Fibroblast of lung (primary cell): ENCODE measurements at places on chromosomes 12 and 14.

DNA sequence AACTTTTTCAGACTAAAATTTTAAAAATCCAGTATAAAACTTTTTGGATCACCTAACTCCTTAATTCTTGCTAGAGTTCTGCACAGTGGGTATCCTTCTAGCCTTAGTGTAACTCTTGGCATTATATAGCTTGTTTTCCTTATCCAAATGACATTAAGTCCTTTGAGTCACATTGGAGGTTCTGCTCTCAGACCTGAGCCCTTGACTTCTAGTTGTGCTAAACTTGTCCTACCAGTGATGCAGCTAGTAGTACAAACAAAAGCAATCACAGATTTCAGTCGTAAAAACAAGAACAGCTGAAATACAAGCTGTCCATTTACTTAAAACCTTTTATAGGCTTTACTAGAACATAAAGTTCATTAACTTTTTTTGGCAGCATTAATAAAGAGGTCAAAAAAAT is 10.5 kb downstream of the ZBTB1 start:
- no peak for DNase-seq

DNA sequence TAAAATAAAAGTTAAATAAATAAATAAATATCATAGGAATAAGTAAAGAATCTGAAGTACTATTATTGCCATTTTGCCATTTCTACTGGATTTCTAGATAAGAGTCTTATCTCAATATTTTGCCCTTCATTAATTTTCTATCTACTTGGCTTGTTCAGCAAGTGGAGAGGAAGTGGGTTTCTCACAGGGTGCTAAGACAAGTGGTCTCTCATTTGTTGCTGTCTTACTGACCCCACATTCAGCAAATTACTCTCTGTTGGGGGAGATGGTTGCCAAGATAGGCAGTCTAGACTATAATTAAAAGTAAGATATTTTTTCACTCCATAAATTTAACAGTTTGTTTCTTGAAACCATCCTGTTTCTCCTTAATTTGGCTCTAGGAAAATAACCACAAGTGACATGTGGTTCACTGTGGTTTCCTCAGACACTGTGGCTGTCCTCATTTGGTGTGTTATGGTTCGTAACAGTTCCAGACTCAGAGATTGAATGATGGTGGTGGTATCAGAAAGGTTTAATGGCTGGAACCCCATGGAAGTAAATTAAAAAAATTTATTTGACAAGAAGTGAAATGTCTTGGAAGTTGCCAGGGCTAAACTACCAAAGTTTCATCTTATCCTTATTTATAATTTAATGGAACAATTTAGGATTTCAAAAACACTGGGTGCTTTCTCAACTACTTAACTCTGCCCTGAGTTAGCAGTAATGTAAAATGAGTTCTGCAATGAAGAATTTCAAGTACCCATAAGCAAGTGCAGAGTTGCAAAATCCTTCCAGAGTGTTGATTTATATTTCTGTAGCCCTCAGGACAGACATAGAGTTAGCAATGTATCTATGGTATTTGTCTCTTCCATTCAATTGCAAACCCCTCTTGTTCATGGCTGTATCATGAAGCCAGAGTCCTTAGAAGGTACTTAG is 214.8 kb downstream of the MSRB3 start:
- peak; percentile 51 for DNase-seq

GRCh38 chr12:111250251-111250881 is 118.5 kb downstream of the PHETA1 start:
- no peak for DNase-seq

- DNase-seq: no peak
These were observed 583.5 kb upstream of the TBX3 start for GRCh38 chr12:115267464-115267863.

- peak; percentile 54 for DNase-seq
These were observed 9.9 kb downstream of the CERS5 start for GRCh38 chr12:50157259-50157658.

DNA sequence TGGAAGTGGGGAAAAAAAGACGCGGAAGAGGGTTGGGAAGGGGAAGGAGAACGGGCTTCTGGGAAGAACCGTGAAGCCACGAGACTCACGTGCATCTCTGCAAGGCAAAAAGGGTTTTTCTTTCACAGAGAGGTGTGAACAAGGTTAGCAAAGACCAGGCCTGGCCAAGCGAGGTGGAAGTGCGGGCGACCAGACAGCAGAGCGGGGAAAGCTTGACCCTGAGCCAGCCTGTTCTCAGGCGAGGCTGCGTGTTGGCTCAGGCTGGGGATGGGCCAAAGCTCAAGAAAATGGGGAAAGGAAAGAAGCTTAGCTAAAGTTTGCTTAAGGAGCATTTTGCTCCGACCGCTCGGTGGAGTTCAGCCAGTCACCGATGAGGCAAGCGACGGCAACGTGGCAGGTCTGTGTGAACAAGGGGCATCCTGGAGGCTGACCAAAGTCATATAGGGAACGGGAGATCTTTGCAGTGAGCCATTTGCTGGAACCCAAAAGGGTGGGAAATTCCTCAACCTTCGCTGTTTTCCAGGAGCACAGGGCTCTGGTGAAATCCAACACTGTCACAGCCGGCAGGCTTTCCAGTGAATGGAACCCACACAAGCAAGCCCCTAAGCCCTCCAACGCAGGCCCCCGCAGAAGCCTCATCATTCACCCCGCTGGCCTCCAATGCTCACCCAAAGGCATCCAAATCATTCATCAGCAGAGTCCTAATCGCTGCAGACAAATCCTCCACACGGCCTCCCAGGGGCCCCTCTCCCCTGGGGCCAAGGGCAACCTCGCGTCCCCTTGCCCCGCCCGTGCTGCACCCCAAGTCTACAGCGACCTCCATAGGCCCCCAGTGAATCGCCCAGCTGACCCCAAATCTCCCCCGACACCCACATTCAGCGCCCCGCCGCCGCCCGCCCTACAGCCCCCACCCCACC is 754 bp downstream of the ZNF605 start:
- peak; percentile 81 for DNase-seq

DNA sequence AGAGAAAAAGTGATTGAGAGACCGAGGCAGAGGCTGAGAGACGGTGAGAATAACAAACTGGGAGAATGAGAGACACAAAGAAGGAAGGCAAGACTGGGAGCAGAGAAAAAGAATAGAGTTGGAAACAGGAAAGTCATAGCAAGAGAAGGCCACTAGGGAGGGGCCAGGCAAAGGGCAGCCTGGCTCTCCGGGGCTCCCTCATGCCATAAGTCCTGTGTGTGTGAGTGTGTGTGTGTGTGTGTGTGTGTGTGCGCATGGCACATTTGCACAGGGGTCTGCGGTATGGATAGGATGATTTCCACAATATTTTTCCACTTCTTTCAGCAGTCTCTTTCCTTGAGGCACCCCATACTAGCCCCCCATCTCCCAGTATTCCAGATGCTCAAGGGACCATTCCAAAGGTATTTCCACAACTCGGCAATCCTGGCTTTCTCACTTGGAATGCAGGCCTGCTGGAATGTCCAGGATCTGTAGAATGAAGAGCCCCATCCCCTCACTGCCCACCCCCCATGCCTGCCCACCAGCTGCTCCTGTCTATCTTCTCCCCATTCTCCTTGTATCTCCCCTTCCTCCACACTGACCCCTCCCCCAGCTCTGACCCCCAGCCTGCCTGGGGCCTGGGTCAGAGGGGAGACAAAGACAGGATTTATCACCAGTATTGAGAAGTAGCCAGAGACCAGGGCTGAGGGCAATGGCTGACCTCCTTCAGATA is 9.0 kb downstream of the GPR84 start:
- DNase-seq: no peak

- no peak for DNase-seq
These were observed 80.4 kb upstream of the KCNA1 start for GRCh38 chr12:4829161-4829792.

DNA sequence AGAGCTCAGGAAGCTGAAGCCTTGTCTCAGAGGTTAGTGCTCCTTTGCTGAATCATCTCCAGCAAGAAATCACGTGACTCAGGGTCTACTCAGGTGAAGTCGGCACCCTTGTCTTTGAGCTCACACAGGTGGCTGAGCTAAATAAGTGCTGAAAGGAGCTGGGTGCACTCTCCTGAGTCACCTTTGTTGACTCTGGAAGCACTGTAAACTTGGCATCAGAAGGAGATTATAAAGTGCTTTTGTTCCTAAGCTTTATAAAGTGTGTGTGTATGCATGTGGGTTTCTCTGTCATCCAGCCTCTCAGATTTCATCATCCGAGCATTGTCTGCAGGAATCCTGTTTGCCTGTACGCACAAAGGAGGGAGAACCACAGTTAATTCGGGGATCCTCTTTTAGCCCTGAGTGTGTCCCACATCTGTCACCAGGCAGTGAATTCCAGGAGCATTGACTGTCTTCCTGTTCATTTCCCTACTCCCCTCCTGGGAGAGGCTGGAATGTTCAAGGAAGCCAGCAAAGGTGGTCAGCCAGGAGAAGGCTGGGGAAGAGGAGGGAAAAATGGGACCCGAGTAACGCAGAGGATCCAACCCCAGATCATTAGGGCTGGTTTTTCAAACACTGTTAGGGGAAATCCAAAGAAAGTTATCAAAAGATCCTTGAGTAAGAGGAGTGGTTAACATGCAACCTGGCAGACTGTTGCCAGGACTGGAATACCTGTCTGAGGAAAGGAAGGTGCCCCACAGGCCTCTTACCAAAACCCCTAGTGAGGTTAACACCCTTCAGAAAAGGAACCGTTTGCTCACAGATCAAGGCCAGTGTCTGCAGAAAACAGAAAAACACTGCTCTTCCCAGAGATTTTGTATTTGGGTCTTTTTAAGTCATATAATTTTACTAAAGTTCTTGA is 157.5 kb upstream of the HIF1A start:
- peak; percentile 73 for DNase-seq

- DNase-seq: no peak
These were observed 177.7 kb upstream of the LHX5 start for GRCh38 chr12:113649256-113649830.

GRCh38 chr14:101088714-101089113 is 185.2 kb upstream of the RTL1 start:
- no peak for DNase-seq
